ENCODE measurements at places on chromosomes 1 and 21.

DNA sequence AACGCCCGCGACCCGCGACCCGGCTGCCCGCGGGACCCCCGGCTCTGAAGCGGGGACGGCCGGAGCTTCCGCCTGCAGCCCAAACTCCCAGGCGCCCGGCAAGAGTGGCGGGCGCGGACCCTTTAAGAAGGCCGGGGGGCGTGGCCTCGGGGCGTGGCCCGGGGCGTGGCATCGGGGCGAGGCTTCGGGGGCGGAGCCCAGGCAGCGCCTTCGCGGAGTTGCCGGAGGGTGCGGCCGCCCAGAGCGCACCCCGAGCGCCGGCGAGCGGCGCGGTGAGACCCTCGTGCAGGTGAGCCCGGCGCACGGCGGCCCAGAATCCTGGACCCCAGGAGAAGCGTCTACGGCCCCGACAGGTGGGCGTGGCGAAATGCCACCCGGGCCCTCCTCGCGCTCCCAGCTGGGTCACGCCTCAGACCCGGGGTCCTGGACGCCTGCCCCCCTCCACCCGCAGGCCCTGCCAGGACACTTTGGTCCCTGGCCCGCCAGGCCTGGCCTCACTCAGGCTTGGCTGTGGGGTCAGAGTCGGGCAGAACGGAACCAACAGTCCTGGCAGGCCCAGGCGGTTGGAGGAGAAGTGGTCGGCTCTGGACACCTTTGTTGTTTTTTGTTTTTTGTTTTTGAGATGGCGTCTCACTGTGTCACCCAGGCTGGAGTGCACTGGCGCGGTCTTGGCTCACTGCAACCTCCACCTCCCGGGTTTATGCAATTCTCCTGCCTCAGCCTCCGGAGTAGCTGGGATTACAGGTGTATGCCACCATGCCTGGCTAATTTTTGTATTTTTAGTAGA, 14.4 kb downstream of the RNF223 start:
- peak; percentile 73 for DNase-seq

DNA sequence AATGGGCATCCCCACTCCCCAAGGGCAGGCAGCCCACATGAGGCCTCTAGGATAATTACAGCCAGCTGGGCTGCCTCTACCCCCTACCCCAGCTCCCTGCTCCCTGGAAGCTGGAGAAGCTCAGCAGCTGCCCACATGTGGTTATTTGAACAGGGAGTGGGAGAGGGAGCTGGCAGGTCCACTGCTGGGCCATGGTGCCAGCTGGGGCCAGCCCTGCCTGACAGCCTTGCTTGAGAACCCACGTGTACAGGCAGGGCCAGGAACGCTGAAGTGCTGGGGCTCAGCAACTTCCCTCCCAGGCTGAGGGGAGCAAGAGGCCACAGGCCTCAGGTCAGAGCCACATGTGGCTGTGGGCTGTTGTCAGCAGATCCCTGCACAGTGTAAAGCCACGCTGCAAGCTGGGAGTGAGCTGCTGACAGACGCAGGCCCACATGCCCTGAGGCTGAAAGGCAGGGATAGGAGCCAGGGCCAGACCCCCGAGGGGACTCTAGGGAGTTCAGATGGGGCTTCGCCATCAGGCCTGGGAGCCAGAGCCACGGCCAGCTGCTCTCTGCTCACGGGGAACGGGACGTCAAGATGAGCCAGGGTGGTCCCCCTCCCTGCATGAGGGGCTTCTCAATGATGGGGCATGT, 129.0 kb downstream of the SYF2 start:
- DNase-seq: no peak

DNA sequence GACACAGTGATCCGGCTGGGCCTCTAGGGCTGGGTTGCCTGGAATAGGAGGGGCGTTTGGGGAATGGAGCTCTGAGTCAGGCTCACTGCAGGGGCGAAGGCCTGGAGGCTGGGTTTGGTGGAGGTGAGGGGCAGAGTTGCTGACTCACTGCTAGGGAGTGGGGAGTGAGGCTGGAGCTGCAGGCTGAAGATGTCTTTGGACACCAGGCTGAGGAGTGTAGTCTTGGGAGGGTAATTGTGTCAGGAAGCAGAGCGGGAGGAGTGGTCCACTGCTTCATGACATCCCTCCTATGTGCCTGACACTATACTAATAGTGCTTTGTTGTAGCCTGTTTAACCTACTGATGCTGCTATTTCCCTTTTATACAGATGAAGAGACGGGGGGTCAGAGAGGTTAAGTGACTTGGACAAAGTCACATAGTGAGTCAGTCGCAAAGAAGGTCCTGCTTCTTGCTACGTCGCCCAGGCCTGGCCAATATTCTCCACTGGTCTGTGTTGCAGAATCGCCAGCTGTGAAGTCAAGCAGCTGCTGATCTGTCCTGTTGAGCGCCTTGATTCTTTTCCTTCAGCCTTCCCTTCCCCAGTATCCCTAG, 13.6 kb downstream of the ACTL8 start:
- no peak for DNase-seq

- DNase-seq: no peak
Observed at GRCh38 chr1:26890467-26890796, 349 bp upstream of the GPN2 start.

GRCh38 chr1:200454425-200454824, 44.6 kb upstream of the ZNF281 start:
- no peak for DNase-seq

- DNase-seq: no peak
Observed at GRCh38 chr1:43235040-43235439, 34.7 kb upstream of the TMEM125 start.

GRCh38 chr1:214272964-214273533, 7.9 kb upstream of the SMYD2 start:
- DNase-seq: no peak

DNA sequence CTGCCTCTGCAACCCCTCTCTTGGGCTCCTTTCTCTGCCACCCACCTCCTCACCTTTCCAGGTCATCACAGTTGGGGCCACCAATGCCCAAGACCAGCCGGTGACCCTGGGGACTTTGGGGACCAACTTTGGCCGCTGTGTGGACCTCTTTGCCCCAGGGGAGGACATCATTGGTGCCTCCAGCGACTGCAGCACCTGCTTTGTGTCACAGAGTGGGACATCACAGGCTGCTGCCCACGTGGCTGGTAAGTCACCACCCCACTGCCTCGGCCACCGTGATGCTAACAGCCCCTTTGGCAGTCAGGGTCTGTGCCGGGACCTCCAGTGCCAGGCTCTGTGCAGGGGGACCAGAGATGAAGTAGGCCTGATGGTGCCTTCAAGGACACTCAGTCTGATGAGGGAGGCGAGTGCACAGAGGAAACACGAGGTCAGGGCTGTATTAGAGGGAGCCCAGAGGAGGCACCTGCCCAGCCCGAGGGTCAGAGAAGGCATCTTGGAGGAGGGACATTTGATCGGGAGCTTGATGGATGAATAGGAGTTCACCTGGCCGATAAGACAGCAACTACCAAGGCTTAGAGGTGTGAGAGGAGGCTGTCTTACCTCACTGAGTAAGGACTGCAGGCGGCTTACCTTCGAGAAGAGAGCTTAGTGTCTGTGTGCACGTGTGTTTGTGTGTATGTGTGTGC, 18.1 kb downstream of the PCSK9 start:
- no peak for DNase-seq

GRCh38 chr1:172279939-172280636, 140.4 kb upstream of the C1orf105 start:
- DNase-seq: no peak

DNA sequence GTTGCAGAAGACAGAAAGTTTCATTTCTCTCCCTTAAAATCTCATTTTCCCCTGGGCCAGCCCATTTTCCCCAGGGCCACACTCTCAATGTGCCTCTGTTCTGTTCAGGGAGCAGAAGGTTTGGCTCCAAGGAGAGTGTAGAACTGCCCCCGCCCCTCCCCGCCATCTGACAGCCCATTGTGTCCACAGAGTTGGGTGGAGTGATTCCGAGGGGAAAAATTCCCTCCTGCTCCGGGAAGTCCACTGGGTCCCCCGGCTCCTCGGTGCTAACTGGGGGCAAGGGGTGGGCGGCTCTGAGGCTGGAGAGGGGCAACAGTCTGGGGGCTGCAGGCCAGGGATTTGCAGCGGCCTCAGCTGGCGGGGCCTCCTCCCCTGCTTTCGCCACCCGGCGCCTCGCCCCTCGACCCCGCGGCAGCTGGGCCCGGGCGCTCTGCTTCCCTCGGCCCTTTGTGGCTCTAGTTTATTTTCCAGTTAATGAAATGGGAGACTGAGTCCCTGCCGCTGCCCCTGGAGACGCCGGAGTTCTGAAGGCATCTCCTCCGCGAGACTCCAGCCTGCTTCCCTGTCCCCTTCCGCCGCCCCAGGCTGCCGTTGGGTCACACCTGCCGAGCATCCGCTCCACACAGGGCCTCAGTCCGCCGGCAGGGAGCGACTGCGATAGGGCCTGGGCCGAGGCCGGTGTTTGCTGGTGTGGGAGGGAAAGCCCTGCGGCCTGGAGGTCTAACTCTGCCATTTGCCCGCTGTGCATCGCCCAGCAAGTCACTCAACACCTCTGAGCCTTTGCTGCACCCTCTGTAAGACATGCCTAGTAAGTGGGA, 14.7 kb upstream of the KIRREL1 start:
- DNase-seq: no peak

DNA sequence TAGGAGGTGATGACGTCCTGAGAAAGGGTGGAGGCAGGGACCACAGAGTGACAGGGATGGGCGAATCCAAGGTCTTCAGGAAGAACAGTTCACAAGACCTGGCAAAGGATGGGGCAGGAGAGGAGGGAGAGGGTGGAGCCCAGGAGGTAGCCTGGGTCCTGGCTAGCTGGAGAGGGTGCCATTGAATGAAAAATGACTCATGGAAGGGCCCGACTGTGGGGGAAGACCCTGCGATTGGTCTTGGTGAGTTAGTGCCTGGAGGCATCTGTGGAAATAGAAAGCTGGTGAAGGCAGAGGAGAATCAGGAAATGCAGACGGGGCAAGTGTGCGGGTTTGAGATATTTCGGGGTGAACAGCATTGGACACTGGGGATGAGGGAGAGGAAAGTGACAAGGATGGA, 60.3 kb upstream of the SLC45A1 start:
- no peak for DNase-seq

DNA sequence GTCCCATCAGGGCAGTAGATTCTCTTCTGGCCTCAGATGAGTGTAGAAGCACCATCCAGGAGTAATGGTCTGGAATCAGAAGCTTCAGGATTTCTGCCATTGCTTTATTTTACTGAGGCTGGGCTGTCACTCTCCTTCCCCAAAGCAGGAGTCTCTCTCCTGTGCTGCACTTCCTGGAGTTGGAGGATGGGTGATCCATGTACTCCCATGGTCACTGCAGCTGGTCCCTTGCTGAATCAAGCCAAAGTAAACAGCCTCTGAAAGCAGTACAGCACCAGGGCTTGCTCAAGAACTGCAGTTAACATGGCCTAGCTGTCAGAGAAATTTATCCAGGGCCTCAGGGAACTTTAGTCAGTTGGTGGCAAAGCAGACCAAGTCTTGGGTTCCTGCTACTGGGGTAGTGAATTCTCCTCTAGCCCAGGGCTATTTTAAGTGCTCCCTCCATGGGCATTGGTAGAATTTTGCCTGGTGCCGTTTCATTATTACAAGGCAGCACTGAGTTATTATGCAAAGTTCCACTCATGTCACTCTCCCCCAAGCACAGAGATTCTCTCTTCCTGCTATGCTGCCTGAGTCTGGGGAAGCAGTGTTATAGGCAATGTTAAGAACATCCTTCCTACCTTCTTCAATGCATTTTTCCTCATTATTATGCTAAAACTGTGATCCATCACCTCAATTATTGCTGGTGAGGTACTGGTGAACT, 29.5 kb downstream of the DRAM2 start:
- no peak for DNase-seq

- DNase-seq: no peak
Observed at GRCh38 chr1:228998179-228998578, 262.9 kb downstream of the RHOU start.

- DNase-seq: no peak
Observed at GRCh38 chr1:212485913-212486618, 53.3 kb downstream of the NENF start.

- DNase-seq: no peak
Observed at GRCh38 chr21:31284797-31285397, 59.2 kb downstream of the TIAM1 start.

GRCh38 chr1:67041841-67042503, 12.0 kb downstream of the SLC35D1 start:
- no peak for DNase-seq

- no peak for DNase-seq
Observed at GRCh38 chr1:91054780-91055481, 33.1 kb upstream of the ZNF644 start.

GRCh38 chr1:165992533-165992932, 165.1 kb downstream of the UCK2 start:
- no peak for DNase-seq

- DNase-seq: no peak
Observed at GRCh38 chr1:36139521-36139920, 9.8 kb downstream of the TRAPPC3 start.

DNA sequence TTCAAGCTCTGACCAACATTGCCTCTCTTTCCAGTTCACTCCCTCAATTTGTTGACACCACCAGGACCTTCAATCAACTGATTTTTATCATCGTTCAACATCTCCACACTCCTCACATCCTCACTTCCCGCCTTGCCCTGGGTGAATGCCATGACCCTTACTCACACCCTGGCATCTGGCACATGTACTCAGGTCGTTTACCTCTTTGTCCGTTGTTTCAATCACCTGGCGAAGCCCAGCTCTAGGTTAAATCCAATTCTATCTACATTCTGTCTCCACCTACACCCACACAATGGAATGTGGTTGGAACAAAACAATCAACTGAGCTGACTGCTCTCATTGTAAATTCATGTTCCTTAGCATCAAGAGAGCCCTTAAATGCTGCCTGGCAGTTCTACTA, 24.2 kb upstream of the TBX15 start:
- DNase-seq: no peak

DNA sequence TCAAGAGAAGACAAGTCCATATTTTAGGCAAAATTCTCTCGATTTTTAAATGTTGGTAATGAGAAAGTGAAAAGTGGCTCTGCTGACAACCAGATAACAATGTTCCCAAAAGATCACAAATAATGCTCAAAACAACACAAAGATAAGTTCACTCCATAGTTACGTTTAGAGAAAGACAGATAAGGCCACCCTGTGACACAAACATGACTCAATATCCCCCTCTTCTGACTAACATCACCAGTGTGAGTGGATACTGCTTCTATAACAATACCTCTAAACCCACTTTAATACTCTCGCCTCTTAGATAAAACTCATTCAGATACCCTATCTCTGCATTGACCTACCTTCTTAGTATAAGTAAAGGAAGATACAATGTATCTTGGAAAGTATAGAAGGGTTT, 51.2 kb upstream of the RGS7 start:
- no peak for DNase-seq

DNA sequence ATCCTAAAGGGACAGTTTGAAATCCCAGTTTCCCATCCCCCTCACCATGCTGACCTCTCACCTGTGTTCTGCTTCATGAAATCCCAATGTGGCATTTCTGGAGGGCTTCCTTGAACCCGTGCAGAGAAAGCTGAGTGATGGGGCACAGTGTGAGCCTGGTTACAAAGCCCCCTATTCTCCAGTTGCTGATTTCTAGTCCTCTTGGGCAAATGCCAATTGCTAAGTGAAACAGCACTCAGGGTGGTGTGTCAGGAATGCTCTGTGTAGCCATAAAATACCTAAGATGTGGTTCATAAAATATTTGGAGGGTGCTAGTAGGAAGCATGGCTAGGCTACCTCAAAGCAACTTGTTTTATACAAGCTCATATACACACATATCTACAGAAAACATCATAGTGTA, 32.0 kb downstream of the SUSD4 start:
- DNase-seq: no peak

- no peak for DNase-seq
Observed at GRCh38 chr1:154743526-154744036, 126.5 kb downstream of the KCNN3 start.
